Stimulated activated CD4-positive, alpha-beta T cell treated with anti-CD3 and anti-CD28 coated beads, Interleukin-15, amount 100 ng/mL, for 24 hours (primary cell): ENCODE measurements at places on chromosomes 7 and 10.

GRCh38 chr7:11175371-11175770, 201.7 kb downstream of the PHF14 start:
- no peak for DNase-seq

- no peak for DNase-seq
Measured at GRCh38 chr10:21052709-21053104, 155.6 kb upstream of the NEBL start.

GRCh38 chr10:97798958-97799610, 27.3 kb upstream of the SFRP5 start:
- DNase-seq, result no peak

DNA sequence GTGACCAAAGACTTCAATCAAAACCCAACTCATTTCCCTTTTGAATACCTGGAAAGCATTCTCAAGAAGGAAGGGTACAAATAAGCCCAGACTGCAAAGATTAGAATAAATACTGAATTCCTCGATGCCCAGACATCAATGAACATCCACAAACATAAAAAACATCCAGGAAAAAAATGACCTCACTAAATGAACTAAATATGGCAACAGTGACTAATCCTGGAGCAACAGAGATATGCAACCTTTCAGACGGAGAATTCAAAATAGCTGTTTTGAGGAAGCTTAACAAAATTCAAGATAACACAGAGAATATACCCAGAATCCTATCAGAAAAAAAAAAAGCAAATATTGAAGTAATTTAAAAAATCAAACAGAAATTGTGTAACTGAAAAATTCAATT, 43.2 kb downstream of the PCLO start:
- DNase-seq, result no peak

DNA sequence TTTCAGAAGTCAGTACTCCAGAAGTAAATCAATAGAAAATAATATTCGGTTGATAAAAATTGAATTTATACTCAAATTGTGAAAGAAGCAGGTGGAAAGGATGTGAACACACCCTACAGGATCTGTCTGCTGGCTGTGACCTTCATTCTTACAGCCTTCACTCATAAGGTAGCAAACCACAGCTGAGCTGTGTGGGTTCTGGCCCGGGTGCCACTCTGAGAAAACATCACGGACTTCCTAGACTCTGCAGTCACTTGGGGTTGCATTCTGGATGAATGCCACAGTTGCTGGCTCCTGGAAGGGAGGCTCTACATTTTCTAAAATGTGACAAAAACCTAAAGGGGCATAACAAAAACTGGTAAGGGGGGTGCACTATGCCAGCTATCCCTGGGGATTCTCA, 36.0 kb upstream of the ABLIM1 start:
- no peak for DNase-seq

GRCh38 chr7:108515630-108516029, 10.3 kb downstream of the PNPLA8 start:
- DNase-seq, result no peak

GRCh38 chr7:3042861-3043489, 692 bp downstream of the CARD11 start:
- peak; percentile 84 for DNase-seq

DNA sequence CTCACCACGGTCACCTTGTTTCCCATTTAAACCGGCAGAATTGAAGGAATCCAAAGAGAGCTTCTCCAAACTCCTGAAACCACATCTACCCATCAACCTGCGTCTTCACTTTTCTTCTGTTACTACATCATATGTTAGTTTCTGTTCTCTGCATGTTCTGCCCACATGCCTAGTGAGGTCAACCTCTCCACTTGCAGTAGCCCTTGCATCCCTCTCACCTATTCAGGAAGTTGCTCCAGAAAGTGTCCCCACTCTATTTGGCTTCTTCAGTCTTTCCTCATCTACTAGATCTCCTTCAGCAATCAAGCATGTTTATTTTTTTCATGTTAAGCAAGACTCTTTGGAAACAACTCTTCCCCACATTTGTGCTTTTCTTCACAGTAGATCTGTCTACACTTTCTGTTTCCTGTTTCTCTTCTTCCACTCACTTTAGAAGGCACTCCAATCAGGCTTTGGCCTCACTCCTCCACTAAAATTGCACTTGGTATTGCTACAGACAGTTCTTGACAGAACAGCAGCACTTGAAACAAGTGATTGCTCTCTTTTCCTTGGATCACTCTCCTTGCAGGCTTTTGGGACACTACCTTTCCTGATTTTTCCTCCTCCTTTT, 7.5 kb downstream of the SAMD9L start:
- no peak for DNase-seq

GRCh38 chr10:57919864-57920263, 347.8 kb downstream of the IPMK start:
- no peak for DNase-seq

GRCh38 chr10:98389398-98389797, 25.6 kb downstream of the PYROXD2 start:
- no peak for DNase-seq

DNA sequence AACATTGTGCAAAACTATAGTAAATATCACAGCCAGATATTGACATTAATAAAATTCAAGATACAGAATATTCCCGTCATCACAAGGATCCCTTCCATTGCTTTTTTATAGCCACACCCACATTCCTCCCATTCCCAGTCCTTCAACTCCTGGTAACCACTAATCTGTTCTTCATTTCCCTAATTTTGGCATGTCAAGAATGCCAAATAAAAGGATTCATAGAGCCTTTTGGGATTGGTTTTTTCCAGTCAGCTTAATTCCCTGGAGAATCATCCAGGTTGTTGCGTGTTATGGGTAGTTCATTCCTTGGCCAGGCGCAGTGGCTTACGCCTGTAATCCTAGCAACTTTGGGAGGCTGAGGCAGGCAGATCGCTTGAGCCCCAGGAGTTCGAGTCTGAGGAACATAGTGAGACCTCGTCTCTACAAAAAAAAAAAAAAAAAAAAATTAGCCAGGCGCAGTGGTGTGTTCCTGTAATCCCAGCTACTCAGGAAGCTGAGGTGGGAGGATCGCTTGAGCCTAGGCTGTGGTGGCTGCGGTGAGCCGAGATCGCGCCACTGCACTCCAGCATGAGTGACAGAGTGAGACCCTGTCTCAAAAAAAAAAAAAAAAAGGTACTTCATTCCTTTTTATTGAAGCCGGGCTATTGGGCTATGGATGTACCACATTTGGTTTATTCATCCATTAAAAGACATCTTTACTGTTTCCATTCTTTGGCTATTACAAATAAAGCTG, 2.7 kb downstream of the OGDH start:
- peak; percentile 26 for DNase-seq

DNA sequence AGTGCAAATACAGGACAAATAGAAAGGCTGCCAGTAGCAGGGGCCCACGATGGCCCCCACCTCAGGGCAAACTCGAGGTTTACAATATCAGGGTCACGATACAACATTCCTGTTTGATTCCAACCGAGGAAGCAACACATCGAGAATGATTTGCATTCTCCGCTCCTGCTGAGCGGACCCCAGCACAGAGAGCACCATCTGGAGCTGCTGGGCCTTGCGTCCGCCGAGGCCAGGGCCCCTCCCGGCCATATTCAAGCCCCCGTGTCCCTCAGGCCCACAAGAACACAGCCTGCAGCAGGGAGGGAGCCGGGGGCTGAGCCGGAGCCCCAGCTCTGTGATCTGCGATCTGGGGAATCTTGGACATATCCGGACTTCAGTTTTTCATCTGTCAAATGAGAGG, 84.3 kb downstream of the PRKAG2 start:
- no peak for DNase-seq

DNA sequence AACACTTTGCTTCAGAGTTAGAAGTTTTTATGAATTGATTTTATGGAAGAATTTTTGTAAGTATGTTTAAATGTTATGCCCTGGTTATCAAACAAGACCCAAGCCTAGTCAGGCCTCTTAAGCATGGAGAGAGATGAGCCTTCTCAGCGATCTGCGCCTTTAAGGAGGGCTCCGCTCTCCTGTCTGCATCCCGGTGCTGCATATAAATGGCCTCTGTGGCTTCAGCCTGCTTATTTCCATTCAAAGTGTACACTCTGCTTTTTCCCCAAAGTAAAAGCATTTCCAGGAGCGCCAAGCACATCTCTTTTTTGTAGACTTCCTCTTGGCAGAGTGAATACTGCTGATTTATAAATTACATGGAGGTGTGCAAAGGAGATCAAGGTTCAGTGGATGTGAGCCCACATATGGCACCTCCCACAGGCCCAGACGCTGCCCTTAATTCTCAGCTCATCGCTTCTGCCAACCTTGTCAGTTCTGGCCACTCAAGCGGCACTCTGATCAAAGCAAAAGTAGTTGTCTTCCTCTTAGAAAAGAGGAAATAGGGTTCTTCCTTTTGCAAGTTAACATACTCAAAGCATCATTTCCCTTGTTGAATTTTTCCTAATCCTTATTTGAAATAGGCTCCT, 70.0 kb upstream of the SFMBT2 start:
- no peak for DNase-seq

DNA sequence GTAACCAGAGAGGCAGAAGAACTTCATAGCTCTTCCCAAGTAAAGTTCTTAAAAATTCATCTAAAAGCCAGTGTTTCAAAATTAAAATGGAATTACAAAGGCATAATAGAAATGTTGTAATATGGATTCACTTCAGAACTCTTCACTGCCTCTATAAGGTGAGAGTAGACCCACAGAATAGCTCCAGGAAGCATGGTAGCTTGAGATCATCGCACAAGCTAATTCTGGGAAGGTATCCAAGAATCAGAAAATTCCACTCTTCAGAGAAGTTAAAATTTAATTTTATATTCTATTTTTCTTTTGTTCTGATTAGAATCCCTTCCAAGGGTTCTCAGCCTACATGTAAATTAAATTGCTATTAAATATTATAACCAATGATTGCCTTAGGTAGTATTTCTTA, 1.5 kb upstream of the DHX32 start:
- no peak for DNase-seq

DNA sequence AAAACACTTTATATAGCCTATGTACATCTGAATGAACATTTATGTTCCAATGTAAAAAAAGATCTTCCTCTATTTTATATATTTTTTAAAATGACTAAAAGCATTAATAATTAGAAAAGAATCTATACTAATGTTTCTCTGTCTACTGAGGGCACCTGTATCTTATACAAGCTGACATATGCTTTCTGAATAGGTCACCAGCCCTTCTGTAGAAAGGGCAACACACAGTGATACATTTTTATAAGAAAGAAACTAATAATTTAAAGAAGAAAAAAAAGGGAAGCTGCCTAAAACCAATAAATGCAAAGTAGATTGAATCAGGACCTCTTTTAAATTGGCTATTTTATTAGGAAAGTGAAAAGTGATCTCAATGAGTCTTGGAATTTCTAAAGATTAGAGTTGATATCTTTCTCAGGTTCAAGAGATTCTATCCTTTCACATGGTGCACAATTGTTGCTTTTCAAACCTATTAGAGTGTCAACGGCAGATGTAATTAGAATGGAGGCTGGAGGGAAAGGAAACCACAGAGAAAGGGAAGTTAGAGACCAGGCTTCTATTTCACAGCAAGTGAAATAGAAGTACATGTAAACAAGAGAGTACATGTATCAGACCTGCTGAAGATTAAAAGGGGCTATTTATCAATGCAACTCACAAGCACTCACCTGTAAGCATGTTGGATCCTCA, 6.3 kb downstream of the MTPN start:
- no peak for DNase-seq
